ENCODE measurements at places on chromosomes 7 and 10.

DNA sequence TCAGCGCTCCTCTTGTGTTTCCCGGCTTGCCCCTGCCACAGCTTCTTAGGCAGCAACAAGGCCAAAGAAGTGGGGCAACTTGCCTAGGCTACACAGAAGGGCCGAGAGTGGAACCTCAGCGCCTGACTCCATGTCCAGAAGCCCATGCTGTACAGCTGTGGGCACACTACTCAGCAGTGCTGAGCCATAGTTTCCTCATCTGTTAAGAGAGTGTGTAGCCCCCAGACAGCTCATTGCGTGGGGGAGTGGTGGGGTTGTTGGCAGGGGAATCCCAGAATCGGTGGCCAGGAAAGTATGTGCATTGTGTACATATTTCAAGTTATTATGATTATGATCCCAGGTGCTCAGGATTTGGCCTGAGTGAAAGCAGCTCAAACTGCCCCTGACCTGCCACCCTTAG is 96.2 kb downstream of the CDH23 start:
- DNase-seq: no peak

- DNase-seq: no peak
Observed at GRCh38 chr10:128258421-128258976, 132.3 kb upstream of the MKI67 start.

DNA sequence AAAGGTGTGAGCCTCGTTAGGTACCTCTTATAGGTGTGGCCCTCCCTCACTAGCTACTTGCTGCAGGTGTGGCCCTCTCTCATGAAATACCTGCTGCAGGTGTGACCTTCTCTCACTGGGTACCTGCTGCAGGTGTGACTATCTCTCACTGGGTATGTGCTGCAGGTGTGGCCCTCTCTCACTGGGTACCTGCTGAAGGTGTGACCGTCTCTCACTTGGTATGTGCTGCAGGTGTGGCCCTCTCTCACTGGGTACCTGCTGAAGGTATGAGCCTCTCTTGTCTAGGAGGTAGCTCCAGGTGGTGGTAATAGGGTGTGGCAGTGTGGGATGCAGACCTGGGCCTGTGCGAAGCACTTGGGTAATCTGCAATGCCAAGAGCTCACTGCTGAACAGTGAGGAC is 170.7 kb upstream of the PLPP4 start:
- DNase-seq: no peak

GRCh38 chr7:40348126-40348728 is 213.4 kb downstream of the SUGCT start:
- DNase-seq: no peak

DNA sequence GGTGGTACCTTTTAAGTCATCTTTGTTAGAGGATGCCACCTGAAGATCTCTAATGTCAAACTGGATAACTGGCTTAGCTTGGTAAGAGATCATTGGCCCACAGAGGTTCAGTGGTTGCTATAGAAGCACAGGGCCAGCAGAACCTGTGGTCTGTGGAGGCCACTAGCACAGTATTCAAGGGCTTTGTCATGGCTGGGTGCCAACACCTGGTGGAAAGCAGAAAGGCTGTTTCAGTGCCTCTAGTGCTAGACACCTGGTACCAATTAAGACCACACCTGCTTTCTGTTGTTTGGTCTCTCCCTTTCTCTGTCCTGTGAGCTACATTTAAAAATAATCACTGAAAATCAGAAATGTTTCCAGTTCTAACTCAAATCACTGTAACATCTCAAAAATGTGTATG is 10.0 kb upstream of the PCGF5 start:
- DNase-seq: no peak

GRCh38 chr7:20172736-20173334 is 44.3 kb downstream of the MACC1 start:
- DNase-seq: no peak

DNA sequence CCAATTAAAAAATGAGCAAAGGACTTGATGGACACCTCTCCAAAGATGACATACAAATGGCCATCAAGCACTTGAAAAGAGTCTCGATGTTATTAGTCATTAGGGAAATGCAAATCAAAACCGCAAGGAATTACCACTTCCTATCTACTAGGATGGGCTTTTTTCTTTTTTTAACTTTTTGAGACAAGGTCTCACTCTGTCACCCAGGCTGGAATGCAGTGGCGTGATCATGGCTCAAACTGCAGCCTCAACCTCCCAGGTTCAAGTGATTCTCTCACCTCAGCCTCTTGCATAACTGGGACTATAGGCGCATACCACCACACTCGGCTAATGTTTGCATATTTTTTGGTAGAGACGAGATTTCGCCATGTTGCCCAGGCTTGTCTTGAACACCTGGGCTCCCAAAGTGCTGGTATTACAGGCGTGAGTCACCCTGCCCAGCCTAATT is 13.6 kb downstream of the NKX1-2 start:
- DNase-seq: no peak

GRCh38 chr7:157791261-157791660 is 454.5 kb downstream of the DNAJB6 start:
- no peak for DNase-seq

DNA sequence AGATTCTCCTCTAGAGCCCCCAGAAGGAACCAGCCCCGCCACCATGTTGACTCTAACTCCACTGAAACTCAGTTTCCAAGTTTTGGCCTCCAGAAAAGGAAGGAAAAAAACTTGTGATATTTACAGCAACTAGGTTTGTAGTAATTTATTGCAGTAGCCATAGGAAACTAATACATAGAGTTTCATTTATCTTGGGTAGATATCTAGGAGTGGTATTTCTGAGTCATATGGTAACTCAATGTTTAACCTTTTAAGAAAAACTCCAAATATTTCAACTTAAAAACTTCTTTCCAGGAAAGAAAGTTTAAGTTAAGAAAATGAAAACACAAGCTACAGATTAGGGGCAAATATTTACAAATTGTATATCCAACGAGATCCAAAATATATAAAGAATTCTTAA is 576.7 kb downstream of the KCNMA1 start:
- no peak for DNase-seq

- DNase-seq: no peak
Observed at GRCh38 chr7:91266689-91267090, 2.5 kb downstream of the FZD1 start.

- no peak for DNase-seq
Observed at GRCh38 chr7:111098011-111098925, 7.3 kb downstream of the LRRN3 start.

DNA sequence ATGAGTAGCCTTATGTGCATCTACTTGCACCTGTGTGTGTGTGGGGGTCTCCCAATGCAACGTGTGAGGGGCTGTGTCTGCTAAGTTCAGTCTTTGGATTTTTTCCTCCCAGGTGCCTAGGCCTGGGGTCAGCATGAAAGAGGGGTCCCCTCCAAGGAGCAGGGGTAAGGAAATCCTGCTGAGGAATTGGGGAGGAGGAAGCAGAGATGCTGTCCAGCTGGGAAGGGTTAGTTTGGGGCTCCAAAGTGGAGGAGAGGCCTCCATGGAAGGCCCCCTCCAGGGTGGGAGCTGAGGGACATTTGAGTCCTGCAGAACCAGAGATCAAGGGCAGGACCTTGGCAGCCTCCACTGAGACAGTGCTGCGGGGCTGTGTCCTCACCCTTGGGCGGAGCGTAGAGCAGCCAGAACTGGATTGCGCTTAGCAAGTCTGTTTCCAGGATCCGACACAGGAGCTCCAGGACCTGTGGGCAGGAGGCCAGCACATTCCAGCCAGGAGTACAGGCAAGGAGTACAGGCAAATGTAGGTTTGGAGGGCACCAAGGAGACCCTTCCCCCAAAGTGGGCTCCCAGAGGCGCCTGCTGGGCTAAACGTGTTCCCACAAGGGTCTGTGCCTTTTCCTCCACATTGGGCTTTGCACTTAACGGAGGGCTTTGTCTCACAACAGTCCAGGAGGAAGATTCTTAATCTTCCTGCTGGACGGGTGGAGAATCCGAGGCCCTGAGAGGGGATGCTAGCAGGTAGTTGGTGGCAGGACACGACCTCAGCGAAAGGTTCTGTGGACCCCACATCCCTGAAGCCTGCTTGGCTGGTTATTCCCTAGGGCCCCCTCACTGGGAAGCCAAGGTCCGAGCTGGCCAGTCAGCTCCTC is 10.1 kb downstream of the TBATA start:
- DNase-seq: no peak

DNA sequence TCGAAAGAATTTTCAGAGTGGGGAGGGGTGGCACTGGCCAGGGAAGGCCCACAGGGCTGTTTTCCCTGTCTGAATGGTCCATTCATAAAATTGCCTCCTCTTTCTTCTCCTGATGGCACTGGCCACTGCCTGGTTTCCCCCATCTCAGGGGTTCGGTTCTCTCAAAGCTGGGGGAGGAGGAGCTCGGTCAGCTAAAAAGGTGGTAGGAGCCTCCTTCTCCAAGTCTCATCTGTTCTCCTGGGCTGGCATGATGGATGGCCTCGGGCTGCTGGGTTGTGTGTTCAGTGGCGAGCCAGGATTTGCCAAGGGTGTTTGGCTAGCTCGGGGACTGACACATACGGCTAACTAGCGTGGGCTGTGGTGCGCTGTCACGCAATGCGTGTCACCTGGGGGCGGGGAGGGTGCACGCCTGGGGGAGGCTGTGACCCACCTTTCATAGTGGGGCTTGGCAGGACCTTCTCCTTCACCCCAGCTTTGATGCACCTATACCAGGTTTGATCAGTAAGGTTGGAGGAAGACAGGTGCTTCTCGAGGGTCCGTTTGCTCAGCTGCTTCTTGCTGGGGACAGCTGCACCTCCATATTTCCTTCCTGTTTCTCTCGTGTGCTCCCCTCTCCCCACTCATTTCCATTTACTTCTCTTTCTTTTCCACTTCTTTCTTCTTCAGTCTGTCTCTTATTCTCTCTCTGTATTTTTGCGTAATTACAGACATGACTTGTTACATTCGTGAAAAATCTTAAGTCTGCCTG is 36.3 kb downstream of the RBM20 start:
- no peak for DNase-seq

DNA sequence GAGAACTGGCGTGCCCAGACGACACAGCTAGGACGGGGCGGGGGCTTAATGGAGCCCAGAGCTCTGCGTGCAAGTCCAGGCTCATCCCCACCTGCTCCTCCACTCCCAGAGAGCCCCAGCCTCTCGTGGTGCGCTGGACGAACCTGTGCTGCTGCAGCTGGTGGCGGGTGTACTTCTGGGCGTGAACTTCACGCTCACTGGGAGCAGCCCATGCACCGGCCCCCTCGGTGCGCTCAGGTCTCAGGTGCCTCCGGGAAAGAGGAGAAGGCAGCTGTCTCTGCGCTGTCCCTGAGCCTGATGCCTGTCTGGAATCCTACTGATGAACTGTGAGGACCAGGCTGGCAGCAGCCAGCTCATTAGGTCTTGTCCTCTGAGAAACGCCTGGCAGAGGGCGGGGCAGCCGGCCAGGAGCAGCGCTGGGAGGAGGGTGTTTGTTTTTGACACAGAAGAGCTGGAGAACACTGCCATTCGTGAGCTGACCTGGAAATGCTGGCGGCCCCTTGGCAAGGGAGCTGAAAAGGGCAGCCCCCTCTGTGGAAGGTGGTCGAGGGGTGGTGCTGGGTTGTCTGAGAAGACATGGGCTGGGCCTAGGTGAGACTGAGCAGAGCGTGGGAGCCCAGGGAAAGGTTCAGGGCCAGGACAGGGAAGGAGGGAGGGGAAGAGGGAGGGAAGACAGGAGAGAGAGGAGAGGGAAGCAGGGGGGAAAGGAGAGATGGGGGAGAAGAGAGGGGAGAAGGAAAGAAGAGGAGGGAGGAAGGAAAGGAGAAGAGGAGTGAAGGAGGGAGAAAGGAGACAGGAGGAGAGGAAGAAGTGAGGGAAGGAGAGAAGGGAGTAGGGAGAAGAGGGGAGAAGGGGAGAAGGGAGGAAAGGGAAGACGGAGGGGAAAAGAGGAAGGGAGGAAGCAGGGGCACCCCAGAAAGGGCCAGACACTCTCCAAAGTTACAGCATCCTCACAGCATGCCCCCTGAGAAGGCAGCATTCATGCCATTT is 53.5 kb upstream of the TNS3 start:
- no peak for DNase-seq

DNA sequence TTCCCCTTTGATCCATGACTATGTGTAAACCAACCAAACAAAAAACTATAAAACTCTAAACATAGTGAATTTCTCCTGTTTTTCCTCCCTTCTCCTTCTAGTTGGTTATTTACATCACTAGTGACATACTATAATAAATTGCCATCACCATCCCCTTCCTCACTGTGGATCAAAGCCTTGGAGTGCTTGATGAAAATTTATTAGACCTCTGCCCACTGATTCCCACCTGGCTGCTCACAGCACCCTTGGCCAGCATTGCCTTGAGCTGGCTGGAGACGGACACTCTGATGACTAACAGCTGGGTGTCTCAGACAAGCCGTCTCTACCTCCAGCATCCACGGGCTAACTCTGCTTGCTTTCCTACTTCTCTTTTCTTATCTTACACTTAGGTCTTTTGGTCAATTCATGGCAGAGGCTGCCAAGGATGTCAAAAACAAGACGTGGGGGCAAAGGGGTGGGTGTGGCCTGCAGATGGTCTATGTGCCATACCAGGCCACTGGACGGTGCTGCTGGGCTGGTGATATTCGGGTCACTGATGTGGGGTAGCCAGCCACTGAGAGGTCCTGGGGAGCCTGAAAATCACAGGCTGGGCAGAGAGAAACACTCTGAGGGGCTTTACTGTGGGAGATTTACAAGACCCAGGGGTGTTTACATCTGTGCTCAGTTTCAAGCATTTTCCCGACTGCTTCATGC is 207.8 kb downstream of the TAX1BP1 start:
- no peak for DNase-seq

DNA sequence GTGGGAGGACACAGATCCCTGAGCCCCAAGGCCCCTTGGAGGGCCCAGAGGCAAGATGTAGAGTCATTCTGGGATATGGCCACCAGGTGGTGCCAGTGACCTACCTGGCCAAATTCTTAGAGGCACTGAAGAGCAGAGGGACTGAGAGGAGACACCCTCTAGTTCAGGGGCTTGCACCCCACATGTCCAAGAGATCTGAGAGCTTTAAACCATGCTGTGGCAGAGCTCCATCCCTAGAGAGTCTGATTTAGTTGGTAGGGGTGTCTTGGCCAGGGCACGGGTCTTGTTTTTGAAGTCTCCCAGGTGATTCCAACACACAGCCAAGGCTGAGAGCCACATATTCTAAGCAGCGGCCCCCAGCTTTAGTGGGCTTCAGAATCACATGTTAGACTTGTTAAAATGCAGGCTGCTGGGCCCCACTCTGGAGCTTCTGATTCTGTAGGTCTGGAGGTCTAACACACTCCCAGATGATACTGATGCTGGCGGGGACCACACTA is 52.5 kb downstream of the PRF1 start:
- DNase-seq: peak; percentile 57

DNA sequence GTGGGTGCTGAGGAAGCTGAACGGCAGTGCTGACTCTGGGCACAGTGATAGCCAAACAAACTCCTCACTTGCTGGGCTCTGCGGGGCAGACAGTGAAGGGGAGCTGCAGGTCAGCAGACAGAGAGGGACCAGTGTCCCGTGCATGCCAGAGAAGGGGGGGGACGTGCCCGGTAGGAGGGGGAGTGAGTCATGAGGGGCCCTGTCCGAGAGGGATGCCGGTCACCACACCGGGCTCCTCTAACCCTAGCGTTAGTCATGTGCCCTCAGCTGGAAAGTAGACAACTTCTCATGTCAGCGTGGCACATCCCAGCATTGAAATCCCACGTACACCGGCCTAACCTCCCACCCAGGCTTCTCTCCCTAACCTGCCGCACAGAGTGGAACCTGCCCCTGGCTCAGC is 117.1 kb upstream of the DPP6 start:
- no peak for DNase-seq

Data from stimulated activated CD8-positive, alpha-beta memory T cell treated with anti-CD3 and anti-CD28 coated beads, Interleukin-2, amount 100 ng/mL, for 1 hour (primary cell).